CD8-positive, alpha-beta memory T cell (primary cell): ENCODE measurements at places on chromosomes 4 and X.

DNA sequence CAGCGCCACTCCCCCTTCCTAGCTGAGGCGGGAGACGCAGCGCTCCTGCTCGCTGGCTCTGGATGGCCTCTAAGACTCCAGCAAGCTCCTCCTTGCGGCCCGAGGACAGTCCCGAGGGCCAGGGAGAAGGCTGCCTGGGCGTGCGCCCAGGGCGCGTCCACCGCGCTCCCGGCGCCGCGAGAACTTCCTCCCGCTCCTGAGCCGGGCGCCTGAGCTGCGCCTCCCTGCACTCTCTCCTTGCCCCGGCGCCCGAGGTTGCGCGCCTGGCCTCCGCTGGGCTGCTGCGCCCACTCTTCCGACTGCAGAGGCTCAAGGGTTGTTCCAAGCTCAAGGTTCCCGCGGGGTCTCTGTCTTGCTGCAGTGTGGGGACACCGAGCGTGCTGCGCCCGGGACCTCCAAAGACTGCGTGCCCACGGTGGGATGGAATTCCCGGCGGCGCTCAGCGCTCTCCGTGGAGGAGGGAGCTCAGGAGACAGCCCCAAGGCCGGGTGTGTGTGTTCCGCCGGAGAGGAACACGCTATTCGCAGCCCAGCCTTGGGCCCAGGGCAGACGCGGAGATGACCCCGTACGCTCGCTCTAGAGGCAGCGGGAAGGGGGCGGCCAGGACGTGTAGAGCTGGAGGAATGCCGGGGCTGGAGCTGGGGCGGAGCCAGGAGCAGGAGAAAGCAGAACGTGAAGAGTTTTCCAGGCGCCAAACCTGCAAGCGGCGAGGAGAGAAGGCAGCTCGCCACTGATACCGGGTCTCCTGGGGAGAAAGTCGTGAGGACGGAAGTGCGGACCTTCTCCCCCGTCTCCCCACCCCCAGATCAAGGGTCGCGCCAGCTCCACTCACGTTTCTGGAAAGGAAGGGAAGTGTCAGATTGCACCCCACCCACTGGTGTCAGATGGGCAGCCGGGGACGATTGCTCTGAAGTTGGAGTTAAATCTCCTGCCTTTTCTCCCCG is at the start of gene ARHGAP6:
ARHGAP6 (minus strand) TSS at position 753 of the 944 bp plus-strand sequence. CDS start 1,092 bp downstream, outside the sequence.
- no peak for DNase-seq

DNA sequence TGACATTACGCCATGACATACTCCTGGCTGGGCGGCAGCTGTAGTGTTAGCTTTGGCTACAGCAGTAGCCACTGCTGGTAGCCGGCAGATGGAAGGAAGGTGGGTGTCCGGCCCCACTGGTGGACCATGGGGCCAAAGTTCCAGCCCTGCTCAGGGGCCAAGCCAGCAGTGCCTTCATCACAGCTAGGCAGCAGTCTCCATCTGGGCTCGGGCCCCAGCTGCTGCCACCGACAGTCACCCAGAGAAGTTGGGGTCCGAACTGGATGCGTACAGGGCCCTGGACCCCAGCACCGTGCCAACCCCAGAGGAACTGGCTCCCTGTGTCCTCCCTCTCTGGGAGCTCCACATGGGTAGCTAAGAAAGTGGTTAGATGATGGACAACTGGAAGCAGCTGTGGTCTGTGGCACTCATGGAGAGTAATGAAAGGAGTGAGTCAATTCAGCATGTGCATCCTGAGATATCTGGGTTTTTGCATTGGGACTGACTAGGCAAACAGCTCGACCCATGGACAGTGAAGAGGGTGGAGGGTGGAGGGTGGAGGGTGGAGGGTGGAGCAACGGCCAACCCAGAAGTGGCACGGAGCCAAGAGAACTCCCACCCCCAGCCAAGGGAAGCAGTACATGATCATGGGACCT is 366.6 kb upstream of the GRIA3 start:
- DNase-seq = no peak

DNA sequence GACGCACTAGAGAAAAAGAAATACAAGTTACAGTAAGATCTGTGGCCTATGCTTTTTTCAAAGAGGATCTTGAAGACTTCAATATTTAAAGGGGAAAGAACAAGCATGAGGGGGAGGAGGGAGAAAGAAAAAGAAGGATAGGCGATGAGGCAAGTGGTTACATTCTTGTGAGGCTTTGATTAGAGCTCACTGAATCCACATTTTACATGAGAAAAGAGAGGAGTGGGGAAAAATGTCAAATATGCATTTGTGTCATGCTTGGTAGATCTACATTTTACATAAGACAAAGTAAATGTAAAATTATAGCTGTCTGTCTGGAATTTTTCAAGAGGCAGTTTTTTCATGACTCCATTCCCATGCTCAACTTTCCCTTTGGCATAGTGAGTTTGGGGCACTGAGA is 965.9 kb downstream of the FSTL5 start:
- no peak for DNase-seq

DNA sequence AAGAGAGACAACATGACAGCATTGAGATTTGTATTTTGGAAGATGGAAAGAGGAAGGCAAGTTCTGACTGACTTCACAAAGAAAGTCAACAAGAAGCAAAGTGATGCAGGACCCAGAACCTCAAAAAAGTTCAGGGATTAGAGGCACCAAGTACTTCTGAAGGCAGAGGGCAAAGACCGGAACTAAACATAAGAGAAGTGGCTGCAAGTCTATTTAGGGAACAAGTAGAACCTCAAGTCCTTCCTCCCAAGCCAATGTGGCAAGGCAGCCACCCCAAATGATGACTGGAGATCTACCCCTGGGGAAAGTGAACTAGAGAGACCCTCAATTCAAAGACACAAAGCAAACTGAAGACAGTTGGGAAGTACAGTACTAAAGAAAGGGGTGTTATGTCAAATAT is 46.6 kb downstream of the SLC39A8 start:
- DNase-seq = no peak

- no peak for DNase-seq
Measured at GRCh38 chr4:69196209-69196965, 18.2 kb downstream of the UGT2B11 start.

DNA sequence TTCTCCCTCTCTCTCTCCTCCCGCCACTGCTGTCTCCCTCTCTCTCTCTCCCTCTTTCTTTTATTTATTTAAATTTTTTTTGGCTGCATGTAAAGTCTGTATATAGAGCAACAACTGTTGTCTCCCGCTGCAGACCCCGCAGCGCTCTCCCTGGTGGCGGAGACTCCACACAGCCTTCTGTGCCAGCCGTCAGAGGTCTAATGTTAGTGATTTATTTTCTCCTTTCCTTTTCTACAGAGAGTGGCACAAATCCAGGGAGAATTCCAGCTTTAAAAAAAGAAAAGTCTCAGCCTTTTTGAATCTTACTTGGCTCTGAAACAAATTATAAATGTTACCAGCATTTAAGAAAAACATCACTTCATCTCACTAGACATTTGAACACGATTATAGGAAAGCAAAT is 106.2 kb downstream of the FAM9B start:
- no peak for DNase-seq

GRCh38 chr4:42671431-42672194 is 14.7 kb upstream of the ATP8A1 start:
- peak; percentile 67 for DNase-seq

- no peak for DNase-seq
Measured at GRCh38 chrX:120468479-120468824, 644 bp downstream of the LAMP2 start.

DNA sequence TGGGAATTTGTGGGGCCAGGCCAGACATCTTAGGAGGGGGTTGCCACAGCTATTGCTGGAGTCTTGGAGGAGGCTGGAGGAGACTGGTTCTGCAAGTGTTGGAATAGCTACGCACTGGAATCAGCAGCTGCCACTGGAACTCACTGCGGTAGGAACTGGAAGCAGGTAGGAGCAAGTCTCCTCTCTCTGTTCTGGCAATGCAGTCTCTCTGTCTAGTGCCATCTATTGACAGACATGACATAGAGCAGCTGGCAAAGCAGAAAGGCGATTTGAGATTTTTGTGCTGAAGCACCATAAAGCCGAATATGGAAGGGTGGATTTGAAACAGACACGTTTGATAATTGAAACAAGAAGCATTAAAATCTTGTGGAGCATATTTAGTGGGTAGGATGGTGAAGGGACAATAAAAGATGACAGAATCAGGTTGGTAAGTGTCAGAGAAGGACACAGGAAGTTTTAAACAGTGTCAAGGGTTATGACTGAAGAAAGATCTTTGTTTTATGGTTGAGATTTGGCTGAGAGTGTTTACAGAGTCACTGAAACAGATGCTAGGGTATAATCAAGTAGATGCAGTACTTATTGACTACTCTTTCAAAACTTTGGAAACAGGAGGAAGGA is 23.5 kb upstream of the SYNPO2 start:
- DNase-seq = peak; percentile 14

- no peak for DNase-seq
Measured at GRCh38 chrX:131729295-131729694, 185.4 kb downstream of the OR13H1 start.

DNA sequence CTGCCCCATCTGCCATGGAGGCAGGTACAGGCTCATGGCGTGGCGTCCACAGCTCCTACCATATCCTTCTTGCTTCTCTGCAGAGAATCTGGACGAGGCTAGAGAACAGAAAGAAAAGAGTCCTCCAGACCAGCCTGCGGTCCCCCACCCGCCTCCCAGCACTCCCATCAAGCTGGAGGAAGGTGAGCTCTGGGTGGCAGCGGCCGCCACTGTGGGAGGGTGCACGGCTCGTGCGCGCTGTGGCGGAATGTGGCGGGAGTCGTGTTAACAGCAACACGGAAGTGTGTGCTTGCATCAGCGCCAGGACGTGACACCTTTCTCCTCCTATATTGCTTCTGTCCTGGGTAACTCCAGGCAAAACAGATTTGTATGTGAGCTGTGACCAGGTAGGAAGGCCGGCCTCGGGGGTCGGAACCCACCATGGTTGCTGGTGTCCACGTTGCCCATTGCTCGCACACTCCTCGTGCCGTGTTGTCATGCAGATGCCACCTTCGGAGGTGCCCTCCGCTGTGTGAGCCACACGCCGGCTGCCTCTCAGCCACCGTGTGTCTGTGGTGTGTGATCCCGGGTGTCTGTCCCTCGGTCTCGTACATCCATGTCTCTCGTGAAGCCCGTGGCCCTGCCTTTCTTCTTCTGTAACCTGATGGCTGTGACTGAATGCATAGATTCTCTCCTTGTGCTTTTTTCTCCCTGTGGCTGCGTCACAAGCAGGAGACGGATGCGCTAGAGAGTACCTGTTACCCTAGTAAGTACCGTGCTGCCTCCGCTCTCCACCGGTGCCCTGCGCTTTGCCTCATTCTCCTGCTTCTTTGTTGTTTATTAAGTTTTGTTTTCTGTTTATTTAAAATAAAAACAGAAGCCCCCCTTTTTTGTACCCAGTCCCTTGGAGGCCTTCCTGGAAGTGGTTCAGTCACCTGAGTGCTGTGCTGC is 37.0 kb downstream of the NOP14 start:
- DNase-seq = peak; percentile 24

DNA sequence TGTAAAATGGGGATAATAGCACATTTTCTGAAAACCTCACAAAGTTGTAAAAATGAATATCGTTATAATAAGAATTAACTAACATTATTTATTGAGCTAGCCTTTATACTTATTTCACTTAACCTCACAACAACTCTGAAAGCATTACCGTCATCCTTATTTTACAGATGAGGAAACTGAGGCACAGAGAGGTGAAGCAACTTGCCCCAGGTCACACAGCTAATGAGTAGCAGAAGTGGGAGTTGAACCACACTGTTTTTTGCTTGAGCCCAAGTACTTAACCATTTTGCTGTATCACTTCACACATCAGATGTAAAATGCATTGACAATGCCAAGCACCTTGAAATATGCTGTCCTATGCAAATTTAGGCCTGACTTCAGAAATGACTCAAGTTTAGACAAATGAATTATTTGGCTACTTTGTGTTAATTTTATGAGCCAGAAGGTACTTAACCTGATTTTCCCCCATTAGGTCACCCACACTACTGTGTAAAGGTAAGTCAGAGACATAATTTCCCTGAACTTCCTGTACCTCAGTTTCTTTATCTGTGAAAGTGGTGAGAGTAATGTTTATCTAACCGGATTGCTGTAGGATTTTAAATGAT is 23.1 kb downstream of the CD40LG start:
- DNase-seq = no peak

DNA sequence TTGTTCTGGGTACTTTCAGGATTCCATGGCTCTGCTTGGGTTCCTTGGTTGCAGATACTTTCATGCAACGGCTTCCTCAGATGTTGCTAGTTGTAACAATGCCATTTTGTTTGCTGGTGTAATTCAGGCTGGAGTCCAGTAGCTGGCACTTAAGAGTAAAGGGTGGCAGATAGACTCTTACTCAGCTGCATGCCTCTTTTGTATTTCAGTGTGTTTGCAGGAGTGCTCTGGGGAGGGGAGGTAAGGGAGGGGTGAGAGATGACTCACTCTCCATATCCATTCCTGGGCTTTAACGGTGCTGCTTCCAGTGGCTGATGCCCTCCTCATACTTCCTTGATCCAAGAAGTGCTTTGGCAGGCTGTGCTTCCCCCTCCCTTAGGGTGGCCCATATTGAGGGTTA is 155.2 kb downstream of the ZNF330 start:
- DNase-seq = no peak

DNA sequence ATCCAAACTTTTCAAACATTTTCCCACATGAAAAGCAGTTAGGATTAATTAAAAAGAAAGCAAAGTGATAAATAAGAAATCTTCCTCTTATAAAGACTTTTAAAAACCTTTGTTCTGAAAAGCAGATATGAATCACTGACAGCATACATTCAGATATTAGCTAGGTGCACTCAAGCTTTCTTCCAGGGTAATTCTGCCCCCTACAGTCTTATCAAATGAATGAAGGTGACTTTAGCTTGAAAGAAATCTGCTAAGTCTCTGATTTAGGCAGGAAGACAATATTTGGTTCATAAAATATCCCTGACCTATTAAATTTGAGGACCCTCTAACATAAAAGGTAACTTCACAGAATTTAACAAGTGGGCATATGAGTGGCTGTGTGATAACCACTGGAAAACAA is 209.1 kb upstream of the FAM47A start:
- no peak for DNase-seq

DNA sequence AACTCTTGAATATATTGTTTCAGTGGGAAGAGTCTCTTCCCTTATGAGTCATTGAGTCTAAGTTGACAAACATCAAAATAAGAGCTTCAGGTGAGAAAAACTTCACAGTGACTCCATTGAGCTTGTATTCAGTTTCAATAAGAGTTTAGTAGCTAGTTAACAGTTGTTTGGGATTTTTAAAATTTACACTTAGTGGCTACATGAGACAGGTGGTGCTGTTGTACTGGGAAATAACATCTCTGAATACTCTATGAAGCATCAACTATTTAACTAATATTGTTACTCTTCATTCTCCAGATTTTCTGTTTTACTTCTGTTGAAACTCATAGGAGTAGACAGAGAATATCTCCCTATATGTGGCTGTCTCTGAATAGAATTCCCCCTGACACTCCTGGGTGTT is 1609.1 kb downstream of the C4orf33 start:
- no peak for DNase-seq

GRCh38 chrX:40245488-40246071 is 147.8 kb upstream of the BCOR start:
- no peak for DNase-seq

- DNase-seq = no peak
Measured at GRCh38 chr4:169611157-169611556, 1.2 kb downstream of the NEK1 start.

- DNase-seq = no peak
Measured at GRCh38 chrX:9662148-9662547, 103.5 kb downstream of the GPR143 start.
